ENCODE measurements at places on chromosomes 16 and 17. TPM values are rescaled to one million over a fixed set of nuclear protein-coding genes. Genes with fewer than 3 reads are reported as not detected.

KRTAP2-1 gene
- total RNA-seq: not detected

SLFN14 gene
- not detected for total RNA-seq

DHODH gene
- 6.0 TPM for total RNA-seq

C17orf78 gene
- not detected for total RNA-seq

TMEM235 gene
- not detected for total RNA-seq

CENPN gene
- total RNA-seq: not detected

NEUROD2 gene
- not detected for total RNA-seq

FSCN2 gene
- total RNA-seq: not detected

IRX6 gene
- 0.14 TPM for total RNA-seq

NDRG4 gene
- 23.6 TPM for total RNA-seq

TRAPPC1 gene
- total RNA-seq: 67.5 TPM

PIK3R6 gene
- 24.6 TPM for total RNA-seq

KRTAP4-3 gene
- not detected for total RNA-seq

PRSS33 gene
- total RNA-seq: 0.21 TPM

ZP2 gene
- not detected for total RNA-seq
